ENCODE measurements at places on chromosomes 12 and 14.

DNA sequence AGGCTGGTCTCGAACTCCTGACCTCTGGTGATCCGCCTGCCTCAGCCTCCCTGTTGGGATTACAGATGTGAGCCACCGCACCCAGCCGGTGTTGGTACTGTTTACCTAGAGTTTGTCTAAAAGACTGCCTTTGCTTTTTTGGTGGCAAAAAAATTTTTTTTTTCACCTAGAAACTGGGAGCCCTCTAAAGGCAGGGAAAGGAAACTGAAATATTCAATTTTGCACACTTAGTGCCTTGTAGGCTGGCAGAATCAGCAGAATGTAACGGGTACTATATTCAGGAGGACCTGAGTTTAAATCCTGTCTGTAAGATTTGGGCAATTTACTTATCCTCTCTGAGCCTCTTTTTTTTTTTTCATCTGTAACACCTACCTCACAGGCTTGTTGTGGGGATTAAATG, 43.6 kb downstream of the PAPLN start:
- DNase-seq, result no peak

DNA sequence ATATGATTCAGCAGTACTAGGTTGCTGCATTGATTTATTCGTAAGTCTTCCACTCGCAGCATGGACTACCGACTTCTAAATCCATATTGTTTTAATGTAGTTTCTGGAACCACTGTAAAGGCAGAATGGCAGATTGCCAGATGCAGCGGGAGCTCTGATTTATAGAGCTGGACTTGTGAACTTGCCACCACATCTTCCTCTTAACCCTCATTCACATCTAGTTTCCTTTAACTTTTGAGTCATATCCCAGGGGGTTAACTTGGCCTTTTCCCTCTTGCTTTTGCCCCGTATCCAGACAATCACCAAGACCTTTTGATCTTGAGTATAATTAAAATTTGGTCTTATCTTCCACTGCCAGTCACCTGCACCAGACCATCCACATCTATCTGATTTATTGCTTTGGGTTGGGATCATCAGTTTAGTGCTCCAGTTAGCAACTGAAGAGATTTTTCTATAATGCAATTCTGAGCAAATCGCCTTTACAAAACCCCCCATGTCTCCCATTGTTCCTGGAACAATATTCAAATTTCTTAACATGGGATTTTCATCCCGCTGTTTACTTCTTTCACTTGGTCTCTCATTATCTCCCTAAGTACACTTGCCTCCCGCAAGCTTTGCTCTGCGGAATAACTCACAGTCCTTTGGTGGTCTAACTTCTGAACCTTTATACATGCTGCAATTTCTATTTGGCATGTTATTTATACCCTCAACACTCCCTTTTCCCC, 130.5 kb downstream of the ACSS3 start:
- no peak for DNase-seq

DNA sequence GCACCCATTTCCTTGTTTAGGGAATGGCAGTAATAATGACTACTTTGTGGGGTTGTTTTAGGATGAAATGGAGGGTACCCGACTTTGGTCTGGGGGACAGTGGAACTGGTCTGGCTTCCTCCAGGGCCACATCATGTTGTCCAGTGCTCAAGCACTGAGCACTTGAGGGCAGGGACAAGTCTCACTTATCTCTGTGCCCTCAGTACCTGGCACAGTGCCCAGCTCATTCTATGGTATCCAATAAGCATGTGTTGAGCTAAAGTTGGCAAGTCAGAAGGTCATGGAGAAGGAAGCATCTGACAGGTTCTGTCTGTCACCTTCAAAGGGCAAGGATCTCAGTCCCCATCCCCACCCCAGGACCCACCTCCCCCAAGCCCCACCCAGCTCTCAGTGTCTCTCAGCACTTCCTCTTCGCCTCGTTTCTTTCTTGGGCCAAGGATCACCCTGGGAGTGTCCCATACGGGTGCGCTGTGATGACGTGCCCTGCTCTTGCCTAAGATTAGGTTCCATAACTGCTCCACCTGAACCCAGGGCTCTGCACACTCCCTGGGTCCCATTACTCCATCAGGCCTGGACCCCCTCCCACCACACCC, 24.3 kb upstream of the TMEM106C start:
- DNase-seq, result no peak

GRCh38 chr14:29410581-29410980, 517.1 kb downstream of the PRKD1 start:
- no peak for DNase-seq

- DNase-seq, result no peak
Measured at GRCh38 chr12:42705863-42706262, 116.3 kb upstream of the PRICKLE1 start.

DNA sequence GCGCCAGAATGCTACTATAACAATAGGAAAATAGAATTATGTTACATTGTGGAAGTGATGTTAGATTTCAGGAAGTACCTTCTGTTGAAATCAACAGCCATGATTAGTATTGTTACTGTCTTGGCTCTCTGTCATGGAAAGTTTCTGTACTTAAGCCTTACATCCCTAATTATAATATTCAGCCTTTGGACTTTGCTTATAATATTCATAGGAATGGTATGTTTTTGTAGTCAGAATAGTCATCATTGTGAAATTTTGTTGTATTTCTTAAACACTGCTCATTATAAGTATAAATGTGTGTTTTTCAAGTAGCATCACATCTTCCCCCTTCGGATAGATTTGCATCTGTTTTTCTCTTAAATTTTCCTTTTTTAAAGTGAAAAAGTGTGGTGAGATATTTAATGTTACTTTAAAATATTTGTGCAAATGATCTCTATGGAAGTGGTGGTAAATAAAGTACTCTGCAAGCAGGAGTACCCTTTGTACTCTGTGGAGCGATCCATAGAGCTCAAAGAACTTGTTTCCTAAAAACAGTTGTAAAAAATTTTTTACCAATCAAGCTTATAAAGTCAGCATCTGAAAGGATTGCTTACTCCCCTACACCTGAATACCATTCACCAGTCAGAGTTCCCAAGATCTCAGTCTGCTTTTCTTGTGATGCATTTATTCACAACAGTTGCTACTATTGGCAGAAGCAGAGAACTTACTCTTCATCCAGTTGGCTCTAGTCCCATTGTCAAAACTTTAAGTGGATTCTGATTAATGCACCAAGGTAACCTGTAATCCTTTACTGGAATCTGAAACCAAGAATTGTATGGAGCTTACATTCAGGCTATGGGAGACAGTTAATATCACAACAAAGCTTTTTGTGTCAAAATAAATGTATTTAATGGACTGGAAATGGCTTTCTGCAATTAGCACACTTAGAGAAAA, 87.8 kb downstream of the RIC8B start:
- no peak for DNase-seq

DNA sequence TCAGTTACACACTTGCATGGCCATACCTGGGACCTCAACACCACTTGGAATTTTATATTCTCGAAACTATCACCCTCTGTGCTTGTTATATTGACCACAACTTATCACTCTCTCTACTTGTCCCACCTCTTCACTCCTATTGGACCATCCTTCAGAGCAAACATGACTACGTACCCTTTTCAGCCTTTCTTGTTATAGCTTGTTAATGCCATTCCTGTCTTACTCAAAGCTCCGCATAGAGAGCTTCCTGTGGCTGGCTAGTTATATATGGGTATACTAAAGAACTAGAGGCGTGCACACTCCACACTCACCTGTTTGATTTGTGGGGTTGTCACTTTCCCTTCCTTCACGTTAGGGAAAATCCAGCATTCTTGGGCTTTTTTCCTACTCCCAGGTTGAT, 26.3 kb upstream of the FRS2 start:
- DNase-seq, result no peak

GRCh38 chr12:54337280-54337842, 12.4 kb downstream of the COPZ1 start:
- DNase-seq, result no peak

DNA sequence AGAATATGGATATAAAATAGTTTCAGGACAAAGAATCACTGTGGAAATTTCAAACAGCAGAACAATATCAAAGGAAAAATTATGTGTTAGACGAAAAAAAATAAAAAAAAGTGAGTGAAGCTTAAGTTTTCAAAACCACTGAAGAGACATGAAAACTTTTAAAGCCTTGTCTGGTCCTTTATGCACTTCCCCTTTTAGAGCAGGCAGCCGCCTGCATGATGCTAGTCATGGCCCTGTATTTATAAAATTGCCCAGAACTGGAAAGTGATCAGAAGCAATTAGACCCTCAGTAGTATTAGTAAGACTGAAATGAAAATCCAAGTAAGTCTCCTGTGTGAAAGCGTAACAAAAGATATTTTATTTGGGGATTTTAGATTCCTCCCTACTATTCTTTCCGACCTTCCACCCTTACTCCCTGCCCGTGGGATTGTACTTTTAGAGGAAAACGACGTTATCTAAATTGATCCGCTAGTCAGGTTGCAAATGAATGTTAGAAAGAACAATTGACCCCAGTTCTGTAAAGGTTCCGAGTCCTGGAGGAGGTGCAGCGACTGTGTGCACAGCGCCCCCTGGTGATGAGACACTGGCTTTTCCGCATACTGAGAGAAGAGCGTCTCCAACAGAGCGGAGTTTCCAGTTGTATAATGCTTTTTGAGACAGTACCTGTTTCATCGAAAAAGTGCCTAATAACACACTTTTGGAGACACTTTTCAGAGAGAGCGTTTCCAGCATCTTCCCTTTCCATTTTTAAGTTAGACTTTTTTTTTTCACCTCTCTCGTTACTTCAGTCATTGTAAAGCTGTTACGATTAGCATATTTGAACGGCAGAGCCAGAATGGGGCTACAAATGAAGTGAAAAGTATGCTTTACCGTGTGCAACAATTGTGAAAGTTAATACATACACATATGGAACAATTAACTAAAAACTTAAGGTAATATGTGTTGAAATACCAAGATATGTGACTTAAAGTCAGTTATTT, 12.4 kb downstream of the MGST1 start:
- DNase-seq, result no peak

DNA sequence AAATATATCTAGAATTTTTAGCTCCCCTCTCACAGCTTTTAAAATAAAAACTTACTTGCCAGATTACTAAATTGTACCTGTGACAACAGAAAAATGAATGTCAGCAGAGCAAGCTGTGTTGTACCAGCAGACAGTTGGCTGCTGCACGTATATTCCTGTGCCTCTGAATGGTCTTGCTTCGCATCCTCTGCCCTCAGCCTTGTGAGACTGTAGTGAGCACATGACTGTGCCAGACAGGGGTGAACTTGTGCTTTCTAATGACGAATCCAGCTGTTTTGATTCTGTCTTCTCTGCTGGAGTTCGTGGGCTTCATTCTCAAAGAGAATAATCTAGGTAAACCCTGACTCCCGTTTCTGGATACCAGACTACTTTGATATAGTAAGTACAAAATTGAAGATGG, 58.3 kb upstream of the FRMD6 start:
- DNase-seq, result no peak

DNA sequence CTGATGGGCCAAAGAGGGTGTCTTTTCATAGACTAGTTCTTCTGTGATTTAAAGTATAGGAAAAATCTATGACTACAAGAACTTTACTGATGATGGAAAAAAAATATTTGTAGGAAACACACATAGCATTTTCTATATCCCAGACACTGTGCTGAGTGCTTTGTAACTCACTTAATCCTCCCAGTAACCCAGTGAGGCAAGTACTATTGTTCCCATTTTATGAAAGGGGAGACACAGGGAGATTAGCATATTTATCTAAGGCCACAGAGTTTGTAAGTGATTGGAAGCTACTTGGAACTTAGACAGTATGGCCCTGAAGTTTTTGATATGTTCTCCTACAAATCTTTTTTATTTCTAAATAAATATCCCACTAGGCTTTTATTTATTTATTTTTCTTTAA, 19.9 kb downstream of the PRPF39 start:
- DNase-seq, result no peak

GRCh38 chr14:22384167-22384549, 204.9 kb downstream of the DAD1 start:
- DNase-seq, result no peak

GRCh38 chr12:32117316-32117715, 10.7 kb downstream of the BICD1 start:
- no peak for DNase-seq

DNA sequence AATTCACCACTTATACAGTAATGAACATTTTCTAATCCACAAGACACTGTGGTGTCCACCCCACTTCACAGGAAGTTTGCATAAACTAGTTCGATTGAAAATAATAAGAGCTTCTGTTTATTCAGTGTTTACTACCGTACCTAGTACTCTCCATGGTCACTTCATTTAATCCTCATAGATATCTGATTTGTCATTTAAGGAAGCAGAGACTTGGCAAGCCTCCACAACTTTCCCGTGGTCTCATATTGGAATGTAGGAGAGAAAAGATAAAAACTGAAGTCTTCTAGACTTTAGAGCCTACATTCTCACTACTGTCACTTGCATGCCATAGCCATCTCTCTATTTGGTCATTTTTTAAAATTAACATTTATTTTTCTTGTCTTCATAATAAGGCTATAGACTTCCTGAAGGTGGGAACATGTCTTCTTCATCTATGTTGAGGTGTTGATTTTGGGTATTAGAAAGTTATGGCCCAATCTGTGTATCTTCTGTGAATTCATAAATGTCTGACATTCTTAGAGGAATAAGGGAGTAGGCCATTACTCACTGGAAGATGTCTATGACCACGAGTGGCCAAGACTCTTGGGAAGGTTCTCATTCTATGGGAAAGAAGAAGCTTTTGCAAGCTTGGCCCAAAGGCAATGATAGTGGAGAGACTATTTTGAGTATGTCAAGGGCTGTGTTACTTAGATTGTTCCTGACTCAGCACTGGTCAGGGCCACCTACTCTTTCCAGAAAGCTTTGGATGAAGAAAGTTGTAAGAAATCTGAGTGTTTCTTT, 423.7 kb downstream of the LRIG3 start:
- no peak for DNase-seq

DNA sequence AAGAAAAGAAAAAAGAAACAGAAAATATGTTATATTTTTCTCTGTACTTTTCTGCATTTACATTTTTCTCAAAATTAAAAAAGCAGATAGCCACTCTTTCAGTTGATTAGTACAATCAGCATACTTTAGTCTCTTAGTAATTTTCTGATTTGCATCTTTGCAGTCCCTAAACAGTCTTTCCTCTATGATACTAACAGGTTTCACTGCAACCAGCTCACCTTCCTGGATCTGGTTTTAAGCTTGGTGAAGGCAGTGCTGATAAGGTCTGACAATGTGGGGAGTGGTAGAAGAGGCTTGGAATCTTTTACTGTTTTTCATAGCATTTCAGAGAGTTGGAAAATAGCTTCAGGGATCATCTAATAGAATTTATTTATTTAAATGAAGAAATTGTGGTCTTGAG, 457.6 kb downstream of the ZFP36L1 start:
- DNase-seq, result no peak

GRCh38 chr12:93180566-93180965, 197.2 kb upstream of the NUDT4 start:
- DNase-seq, result no peak

- DNase-seq, result no peak
Measured at GRCh38 chr12:108846290-108846701, 11.1 kb downstream of the SSH1 start.

GRCh38 chr12:123401753-123402683, 18.1 kb downstream of the KMT5A start:
- no peak for DNase-seq

DNA sequence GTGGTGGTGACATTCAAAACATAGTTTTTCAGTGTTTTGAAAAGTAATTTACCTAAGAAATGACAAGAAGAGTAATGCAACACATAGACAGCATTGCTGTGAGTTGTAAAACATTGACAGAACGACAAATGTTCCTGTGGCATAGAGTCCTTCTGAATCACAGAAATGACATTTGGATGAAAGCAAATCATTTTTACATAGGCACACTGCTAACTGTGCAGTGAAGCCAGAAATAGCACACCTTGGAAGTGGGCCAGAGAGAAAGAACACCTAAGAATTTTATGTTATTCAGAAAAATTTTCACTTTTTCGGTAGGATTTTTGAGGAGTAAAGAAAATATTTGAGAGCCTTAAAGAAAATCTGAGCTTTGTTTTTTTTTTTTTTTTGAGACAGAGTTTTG, 100.6 kb downstream of the ANO4 start:
- DNase-seq, result no peak

Measured in activated naive CD4-positive, alpha-beta T cell treated with Interleukin-2 at 50 U/mL for 16 hours (primary cell).